ENCODE measurements at places on chromosomes 3 and 15.

DNA sequence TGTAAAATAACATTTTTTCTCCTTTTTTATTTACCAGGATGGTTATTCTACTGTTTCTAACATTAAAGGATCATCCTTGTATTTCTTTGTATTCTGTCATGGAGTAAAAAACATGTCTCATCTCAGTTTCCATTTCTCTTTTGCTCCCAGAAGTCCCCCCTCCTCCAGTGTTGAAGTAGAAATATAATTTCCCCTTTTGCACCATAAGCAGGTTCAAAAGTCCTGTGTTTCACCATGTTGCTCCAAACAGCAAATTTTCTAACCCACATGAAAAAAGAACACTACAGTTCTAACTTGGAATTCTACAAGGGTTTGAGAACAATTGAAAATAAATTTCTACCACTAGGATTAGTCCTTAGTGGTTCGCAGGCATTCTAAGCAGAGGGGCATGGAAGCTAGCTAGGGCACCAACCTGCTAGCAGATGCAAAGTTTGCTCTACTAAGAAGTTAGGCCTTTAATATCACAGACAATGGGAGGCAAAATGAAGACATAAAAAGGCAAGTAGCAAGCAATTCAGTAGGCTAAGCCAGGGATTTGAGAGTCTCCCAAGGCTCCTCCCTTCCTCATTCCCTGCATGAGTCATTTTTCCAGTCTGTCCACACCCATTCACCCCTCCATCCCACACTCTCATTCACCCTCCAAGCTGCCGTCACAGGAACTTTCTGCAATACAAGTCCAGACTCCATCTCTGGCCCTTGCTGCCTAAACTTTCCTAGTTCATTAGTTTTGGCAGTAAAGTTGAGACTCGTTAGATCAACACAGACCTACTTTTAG is 2.3 kb upstream of the MBNL1 start:
- DNase-seq: no peak

DNA sequence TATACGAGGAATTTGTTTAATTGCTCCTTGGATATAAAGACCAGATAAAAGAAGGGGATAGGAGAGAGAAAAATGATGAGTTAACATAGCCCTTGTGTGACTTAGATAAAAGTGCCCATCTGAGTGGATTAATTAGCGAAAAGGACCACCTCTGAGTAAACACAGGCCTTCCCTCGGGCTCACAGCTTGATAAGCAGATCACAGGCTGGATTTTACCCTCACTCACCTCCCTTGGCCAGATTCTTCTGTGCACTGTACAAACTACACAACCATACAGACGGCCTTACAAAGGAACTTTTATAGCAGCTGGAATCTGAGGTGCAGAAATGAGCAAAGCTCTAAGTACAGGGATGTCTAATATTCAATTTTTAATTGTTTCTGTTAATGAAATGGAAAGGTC is 112.4 kb upstream of the STT3B start:
- DNase-seq: no peak

GRCh38 chr3:129656659-129657247 is 50.3 kb upstream of the PLXND1 start:
- no peak for DNase-seq

DNA sequence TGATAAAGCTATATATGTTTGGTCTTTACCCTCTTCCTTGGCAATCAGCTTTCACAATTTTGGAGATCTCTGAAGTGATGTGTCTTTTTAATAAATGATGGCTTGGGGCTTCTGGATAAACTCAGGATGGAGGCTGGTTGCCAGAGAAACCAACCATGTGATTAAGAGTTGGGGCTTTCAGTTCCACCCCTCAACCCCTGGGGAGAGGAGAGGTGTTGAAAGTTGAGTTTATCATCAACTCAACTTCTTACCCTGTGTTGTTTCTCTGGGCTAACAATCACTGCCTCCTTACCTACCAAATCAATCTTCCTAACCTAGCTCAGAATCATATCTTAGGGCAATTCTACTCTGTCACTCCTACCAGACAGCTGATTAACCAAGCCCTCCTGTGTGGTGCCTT is 735.8 kb downstream of the ZPLD1 start:
- no peak for DNase-seq

- DNase-seq: no peak
Observed at GRCh38 chr3:69764861-69765260, 25.6 kb downstream of the MITF start.

GRCh38 chr3:182636646-182637045 is 156.7 kb upstream of the ATP11B start:
- no peak for DNase-seq
